ENCODE measurements at places on chromosomes 6 and 20.
A peak's percentile ranks its signal among the peaks of the same experiment; 100 is the strongest.

DNA sequence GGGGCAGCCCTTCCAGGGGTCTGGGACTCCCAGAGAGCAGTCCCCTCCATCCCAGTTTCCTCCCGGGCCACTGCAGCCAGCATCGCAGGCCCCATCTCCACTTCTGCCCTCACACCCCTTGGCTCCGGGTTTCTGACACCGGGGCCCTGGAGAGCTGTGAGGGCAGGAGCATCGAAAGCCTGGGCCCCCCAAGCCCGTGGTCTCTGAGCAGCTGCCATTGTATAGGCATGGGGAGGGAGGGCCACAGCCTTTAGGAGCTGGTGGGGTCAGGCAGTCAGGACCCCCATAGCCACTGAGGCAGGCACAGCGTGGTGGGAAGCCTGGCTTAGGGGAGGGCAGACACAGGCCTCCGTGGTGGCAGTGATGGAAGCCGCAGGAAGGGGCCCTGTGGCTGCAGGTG, 9.7 kb upstream of the GPSM3 start:
- no peak for DNase-seq

DNA sequence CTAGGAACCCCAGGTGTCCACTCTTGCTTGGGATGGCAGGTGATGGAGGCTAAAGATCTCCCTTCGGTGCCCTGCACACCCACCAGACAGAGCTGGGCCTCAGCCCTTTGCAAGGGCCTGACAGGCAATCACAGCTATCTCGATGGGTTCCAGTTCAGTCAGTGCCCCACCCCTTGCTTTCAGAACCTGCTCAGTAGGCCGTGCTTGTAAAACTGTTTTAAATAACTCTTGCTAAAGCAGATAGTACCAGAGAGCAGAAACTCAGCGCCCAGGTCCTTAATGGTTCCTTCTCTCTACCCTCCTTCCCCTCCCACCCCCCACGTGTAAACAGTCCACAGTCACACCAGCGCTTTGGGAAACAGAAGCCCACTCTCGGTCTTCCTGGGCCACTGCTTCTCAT, 39.2 kb downstream of the C6orf132 start:
- no peak for DNase-seq

GRCh38 chr20:52171025-52171424, 20.6 kb downstream of the ZFP64 start:
- DNase-seq: no peak

GRCh38 chr6:136486357-136486756, 63.9 kb downstream of the MAP7 start:
- no peak for DNase-seq

DNA sequence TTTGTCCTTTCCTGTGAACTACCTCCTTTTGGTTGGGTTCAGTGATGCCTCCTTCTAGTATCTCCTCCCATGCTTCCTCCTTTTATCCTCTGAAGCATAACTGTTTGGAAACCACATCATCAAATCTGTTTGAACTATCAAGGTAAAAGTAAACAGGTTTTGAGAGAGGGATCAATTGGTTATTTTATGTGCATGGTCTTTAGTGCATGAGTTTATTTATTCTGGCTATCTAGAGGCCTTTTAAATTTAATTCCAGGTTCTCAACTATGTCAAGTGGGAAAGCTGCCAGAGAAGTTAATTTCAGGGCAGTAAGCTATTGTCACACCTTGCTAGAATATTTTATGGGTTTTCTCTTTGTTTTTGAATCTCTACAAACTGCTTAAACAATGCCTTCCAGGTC, 54.1 kb downstream of the WASF1 start:
- DNase-seq: no peak

DNA sequence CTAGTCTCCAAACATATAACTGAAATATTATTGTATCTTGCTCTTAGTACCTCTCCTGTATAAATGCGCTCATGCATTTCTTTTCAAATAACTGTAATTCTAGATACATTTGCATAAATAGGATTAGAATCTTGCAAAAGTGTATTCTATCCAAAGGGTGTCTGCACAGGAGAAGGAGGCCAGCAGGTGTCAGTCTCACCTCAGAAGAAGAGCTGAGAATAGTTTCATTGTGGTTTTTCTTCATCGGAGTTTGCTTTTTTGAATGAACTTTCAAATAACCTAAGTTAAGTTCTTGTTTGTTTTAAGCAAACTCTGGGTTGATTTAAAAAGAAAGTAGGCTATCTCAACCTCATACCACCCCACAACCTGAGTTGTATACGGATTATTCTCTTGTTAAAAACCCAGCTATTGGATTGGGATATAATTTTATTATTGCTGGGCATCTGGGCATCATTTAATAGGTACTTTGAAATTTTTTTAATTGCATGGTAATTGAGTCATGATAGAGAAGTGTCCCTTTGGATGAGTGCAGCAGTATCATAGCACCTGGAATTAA, 125.0 kb upstream of the MLIP start:
- DNase-seq: peak; percentile 72

DNA sequence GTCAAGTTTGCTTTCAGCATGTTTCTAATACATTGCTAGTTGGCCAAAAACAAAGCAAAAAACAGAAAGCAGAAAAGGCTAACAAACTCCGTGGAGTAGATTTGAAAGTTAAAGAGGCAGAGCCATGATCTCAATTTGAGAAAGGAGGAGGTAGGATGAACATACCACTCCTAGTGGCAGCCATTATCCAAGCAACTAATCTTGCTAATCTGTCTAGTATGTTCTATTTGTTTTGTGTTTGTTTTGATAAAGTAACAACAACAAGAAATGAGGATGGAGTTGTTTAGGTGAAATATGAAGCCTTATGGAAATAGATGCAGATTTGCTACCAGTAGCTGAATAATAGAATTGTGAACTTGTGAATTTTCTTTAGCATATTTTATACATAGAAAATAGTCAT, 295.5 kb upstream of the PRDM1 start:
- no peak for DNase-seq

DNA sequence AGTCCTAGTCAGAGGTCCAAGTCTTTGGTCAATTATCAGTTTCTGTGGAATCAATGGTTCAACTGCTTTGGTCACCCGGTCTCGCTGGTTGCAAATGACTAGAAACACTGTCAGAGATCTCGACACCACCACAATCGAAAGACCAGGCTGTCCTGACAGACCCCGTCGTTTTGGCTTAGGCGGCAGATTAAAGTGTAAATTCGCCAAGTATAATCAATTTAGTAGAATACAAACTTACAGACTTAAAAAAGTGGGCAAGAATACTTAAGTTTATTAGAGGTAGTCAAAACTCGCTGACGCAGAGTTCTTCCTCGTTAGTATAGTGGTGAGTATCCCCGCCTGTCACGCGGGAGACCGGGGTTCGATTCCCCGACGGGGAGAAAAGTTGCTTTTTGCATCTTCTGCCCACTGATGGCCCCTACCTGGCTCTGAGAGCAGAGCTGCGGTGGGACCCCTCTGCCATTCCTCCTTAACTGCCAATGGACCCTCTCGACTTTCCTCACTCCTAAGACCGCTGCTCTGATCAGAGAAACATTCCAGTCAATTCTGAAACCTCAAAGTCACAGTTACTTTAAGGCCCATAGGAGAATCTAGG, 30.6 kb upstream of the ZNF184 start:
- peak; percentile 83 for DNase-seq

- DNase-seq: no peak
Measured at GRCh38 chr20:54665812-54666211, 190.4 kb downstream of the DOK5 start.

DNA sequence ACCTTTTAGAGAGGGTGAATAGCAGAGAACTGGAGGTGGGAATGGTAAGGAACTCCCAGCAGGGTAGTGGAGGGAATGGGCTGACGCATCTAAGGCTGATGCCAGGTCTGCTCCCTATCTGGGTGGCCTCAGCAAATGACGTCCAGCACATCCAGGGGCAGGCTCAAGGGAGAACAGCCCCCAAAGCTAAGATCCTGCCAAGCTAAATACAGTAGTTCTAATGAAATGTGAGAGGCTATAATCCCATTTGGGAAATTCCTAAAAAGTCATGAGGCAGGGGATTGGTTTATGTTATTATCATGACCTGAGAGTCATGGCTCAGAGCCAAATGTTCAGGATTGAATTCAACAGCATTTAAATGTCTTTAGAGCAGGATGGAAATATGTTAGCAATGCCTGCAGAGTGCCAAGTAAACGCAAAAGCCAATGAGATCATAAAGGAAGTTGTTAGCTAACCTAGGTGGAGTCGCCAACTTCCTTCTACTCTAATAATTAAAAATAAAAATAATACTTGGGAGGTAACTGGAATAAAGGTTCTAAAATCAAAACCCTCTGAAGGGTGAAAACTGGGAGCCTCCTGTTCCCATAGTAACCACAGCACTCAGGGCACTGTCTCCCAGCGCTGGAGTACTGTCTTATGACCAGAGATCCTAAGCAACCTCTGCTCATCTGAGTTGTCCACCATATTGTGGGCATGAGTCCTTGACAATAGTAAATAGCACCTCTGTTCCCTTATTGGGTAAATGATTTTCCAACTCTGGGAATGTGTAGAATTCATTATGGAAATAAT, 34.8 kb downstream of the IYD start:
- DNase-seq: peak; percentile 3

GRCh38 chr6:17165383-17165782, 63.5 kb downstream of the STMND1 start:
- no peak for DNase-seq

GRCh38 chr6:18367371-18367770, 19.8 kb upstream of the RNF144B start:
- DNase-seq: no peak

GRCh38 chr6:96926425-96926824, 1.9 kb downstream of the KLHL32 start:
- DNase-seq: no peak

DNA sequence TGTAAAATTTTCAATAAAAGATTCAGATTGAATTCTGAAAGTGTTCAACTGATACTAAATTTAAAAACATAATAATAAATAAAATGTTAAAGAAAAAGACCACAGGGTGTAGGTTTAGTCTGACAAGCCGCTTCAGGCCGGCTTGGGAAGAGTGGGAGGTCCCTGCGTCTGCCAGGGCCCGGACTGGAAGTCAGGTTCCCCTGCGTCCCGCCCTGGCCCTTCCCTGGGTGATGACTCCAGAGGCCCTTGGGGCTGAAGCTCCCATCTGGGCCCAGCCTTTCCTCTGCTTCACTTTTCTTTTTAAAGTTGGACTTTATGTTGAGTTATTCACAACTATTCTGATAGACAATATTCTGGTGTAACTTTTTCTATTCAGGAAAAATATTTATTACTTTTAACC, 93.3 kb downstream of the SMOC2 start:
- DNase-seq: no peak

- DNase-seq: no peak
Measured at GRCh38 chr6:36685926-36686667, 7.6 kb downstream of the CDKN1A start.

GRCh38 chr6:79672631-79673111, 41.5 kb downstream of the SH3BGRL2 start:
- peak; percentile 33 for DNase-seq

GRCh38 chr6:108739496-108740330, 108.5 kb upstream of the ARMC2 start:
- DNase-seq: no peak

GRCh38 chr6:49739423-49739822, 4.8 kb downstream of the CRISP3 start:
- no peak for DNase-seq

- DNase-seq: no peak
Measured at GRCh38 chr6:144753023-144753705, 468.0 kb downstream of the UTRN start.

- DNase-seq: no peak
Measured at GRCh38 chr6:143136647-143137046, 76.0 kb downstream of the AIG1 start.

DNA sequence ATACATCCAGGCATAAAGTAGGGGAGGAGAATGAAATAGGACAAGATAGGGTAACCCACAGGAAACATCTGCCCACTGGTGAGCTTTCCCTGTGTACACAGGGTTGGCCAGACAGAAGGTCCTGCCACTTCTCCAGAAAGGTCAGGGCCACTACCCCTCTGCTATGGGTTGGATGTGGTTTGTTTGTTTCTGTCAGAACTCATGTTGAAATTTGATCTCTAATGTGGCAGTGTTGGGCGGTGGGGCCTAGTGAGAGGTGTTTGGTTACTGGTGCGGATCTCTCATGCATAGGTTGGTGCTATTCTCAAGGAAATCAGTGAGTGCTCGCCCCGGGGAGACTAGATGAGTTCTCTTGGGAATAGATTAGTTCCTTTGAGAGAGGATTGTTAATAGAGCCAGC, 15.6 kb upstream of the MAS1 start:
- no peak for DNase-seq

All from mesenchymal stem cell (in vitro differentiated cells and primary cell).